Brain pericyte (primary cell): ENCODE measurements at places on chromosomes 7 and 10.

- DNase-seq: no peak
Observed at GRCh38 chr10:130202984-130203621, 66.9 kb downstream of the GLRX3 start.

DNA sequence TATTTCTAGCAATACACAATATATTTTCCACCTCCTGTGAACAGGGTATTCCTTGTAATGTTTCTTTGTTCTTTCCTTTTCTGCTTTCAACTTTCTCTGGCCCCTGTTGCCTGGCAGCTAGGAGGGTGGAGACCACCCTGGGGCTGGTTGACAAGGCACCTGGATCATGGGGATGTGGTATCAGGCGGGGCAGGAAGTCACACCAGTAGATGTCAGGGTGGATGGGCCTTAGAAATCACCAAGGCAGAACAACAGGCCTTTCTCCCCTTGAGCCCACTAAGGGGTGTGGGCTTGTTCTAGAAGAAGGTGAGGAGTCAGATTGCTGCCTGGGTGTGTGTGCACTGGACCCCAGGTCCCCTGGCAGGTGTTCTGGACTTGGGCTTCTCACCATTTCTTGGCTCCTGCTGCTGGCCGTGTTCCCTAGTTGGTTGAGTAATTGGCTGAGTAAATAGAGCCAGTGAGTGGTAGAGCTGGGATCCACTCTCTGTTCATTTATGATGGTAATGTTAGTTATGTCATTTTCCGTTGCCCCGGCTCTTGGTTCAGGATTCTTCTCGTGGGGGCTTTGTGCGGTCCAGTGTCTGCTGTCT, 24.9 kb downstream of the ZNF783 start:
- no peak for DNase-seq

DNA sequence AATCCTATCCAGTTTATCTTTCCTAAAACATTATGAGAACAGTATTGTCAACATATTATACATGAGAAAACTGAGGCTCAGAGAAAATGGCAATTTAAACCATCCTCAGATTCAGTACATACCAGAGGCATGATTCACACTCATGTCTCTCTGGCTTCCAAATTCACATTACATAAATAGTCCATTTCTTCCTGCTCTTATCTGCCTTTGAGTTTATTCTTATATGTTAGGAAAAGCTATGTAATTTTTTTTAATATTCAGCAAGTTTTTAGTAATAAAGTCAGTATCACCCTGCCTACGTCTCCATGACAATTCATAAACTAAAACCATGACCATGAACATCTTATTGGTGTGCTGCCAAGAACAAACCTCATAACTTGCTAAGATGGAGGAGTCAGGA, 1260.2 kb upstream of the SORCS1 start:
- DNase-seq: no peak

DNA sequence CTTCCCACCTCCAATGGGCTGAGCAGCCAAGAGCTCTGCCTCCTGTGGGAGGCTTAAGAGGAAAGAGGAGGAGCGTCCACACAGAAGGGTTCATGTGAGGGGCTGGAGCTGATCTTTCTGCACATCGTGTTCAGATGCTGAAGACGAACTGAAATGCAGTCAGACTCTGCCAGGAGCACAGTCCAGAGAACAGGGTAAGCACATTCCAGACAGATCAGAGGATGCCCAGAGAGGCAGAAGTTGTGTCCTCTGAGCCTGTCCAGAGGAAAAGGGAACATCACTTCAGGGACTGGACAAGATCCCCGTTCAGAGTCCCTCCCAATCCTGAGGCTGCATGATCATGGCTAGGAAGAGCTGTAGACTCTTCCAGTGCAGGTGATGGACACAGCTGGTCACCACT, 72.9 kb downstream of the ITIH5 start:
- DNase-seq: no peak

DNA sequence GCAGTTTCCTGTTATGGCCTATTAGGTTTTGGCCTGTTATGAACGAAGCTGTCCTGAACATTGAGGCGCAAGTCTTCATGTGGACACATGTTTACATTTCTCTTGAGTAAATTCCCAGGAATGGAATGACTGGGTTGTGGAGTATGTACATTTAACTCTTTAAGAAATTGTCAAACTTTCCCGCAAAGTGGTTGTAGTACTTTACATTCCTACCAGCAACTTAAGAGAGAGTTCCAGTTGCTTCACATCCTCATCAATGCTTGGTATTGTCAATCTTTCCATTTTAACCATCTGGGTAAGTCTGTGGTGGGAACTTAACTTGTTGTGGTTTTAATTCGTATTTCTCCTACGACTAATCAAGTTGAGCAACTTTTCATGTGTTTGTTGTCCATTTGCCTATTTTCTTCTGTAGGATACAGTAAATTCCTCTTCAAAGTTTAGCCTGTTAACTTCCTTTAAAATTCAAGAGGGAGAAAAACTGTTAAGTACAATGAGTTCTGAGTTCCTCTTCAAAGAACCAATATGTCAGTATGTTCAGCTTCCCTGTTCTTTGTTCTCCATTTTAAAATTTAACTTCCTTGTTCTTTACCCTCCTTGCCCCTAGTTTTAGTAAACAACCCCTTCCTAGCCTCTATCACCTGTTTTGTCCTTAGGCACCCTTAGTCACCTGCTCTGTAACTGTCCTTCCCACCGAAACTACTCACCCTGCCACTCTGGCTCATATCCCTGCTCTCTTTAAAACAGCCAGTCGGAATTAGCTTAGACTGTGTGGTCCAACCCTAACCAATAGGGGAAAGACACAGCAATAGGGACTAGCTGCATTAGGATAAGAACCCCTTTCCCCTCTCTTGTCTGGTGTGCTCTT, 74.0 kb downstream of the FAM241B start:
- DNase-seq: peak; percentile 57

DNA sequence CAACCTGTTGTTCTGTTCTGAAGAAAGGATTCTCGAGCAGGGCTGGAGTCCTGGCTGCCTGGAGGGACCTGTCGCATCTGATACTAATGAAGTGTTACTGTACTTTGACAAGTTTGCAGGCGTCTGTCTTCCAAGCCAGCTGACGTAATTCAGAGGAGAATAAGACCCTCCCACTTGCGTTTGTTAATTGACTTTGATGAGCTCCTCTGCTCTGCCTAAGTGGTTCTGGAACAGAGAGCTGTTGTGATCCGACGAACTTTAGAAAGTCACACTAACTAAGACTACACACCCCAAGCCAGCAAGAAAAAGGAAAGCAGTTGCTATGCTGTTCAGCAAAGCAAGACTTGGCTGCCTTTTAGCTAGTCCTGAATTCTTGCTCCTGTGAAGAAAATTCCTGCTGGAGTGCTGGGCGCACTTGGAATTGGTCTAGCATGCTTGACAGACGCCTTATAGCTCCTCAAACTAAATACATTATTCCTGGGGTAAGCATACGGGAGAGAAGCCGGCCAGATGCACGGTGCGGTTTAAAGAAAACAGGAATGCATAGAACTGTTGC, 200.3 kb downstream of the CACNB2 start:
- DNase-seq: no peak

- DNase-seq: no peak
Observed at GRCh38 chr10:5959581-5960069, 17.7 kb downstream of the IL15RA start.

- no peak for DNase-seq
Observed at GRCh38 chr10:6204063-6204340, 1.3 kb downstream of the PFKFB3 start.

- no peak for DNase-seq
Observed at GRCh38 chr10:14407567-14407966, 76.8 kb upstream of the FRMD4A start.

DNA sequence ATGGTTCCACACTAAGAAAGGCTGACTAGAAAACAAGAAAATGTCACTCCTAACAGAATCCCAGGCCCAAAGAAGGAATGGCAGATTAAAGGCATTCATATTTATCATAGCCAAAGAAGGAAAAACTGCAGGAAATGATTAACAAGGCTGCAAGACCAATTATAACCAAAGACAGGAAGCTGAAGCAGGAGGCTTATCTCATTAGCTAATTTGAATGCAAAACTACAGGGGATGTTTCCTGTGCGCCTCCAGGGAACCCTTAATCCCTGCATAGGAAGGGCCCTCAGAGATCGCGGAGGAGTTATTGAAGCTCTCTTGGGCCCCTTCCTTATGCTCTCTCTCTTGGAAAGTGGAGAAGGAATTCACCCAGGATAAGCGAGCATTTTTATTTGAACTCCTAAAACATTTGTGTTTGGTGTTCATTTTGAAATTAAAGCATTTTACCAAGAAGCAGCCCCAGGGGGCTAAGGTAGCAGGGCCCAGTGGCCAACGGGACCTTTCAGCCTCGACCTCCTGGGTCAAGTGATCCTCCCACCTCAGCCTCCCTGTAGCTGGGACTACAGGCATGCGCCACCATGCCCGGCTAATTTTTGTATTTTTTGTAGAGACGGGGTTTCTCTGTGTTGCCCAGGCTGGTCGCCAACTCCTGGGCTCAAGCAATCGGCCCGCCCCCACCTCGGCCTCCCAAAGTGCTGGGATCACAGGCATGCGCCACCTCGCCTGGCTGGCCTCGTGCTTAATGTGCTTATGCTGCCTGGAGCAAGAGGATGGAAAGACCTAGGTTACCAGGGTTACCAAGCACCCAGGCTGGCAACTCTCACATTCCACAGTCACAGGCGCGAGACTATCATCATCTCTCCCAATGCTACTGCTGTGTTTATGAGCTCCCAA, 24.1 kb upstream of the PROSER2 start:
- no peak for DNase-seq

DNA sequence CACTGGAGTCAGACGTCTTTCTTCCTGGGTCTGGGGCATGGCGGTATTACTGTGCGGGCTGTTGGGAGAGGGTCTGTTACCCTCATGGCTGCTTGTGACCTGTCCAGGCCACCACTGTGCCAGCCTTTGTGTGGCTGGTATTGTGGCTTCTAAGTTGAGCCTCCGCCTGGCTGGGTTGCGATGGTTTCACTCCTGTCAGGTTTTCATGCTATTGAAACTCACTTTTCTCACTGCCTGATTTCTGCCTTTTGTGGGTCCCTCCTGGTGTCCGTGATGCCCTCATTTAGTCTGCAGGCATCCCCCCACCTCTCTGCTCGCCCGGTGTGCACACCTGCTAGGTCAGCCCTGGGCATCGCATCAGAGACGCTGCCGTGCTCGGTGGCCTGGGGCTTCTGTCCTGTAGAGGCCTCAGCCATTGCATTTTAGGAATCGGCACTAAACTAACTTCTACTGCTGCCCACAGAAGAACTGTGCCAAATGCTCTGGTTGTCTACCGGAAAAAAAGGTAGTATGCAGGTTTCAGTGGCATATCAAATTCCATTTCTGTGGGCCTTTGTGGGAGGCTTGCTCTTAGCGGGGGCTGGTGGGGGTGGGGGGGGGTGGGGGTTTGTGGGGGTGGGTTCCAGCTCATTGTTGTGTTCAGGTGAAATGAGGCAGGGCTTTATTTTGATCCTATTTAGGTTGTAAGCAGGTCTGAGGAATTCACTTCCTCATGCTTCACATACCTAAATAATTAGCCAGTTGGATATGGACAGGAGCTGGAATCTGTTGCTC, 64.3 kb downstream of the MGMT start:
- DNase-seq: no peak

DNA sequence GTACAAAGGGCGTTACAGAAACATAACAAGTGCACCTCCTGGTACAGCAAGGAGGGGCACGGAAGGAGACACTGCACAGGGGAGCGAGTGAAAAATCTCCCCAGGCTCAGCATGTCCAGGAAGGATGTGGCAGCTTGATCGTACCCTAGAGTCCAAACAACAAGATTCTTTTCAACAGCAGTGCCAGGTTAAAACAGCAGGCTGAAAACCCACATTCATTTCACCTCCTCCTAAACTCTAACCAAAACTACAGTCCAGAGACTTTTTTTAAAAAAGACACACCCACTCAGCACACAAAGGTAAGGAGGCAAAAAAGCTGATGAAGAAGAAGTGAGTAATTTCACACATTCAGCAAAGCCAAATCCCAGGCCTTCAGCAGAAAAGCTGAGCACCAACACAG, 138.8 kb downstream of the SFMBT2 start:
- DNase-seq: no peak

GRCh38 chr7:106848851-106849442, 16.1 kb upstream of the PIK3CG start:
- DNase-seq: no peak

- DNase-seq: no peak
Observed at GRCh38 chr7:107833684-107834106, 30.7 kb upstream of the SLC26A3 start.

DNA sequence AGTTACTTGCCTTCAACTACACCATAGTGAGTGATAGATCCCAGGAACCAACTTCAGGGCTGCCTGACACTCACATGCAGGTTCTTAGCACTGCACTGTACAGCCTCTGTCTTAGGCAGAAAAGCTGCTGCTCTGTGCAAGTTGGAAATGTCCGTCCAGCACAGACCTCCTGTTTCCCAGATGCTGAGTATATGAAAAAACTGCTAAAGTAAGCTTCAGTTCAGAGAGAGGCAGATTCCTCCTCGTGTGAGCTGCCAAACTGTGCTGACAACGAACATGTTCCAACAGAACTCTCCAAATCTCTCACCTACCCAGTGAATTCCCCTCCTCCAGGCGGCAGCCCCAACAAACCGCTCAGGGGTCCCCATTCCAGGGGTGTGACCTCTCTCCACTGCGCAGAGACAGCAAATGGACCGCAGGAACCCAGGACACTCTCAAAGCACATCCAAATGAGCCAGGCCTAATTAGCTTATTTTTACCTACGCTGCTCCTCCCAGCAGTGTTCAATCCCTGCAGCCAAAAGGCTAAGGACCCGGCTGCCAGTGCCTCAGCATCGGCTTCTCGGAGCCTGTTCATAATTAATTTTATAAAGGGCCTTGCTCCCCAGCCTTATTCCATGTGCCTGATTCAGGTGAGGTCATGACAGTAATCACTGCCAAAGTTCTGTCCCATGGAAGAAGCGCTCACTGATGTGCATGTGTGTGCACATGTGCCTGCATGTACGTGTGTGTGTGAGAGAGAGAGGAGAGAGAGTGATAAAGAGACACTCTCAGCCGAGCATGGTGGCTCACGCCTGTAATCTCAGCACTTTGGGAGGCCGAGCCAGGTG, 159.5 kb upstream of the AUTS2 start:
- no peak for DNase-seq

GRCh38 chr10:43411536-43411935, 2.5 kb upstream of the HNRNPF start:
- DNase-seq: no peak

DNA sequence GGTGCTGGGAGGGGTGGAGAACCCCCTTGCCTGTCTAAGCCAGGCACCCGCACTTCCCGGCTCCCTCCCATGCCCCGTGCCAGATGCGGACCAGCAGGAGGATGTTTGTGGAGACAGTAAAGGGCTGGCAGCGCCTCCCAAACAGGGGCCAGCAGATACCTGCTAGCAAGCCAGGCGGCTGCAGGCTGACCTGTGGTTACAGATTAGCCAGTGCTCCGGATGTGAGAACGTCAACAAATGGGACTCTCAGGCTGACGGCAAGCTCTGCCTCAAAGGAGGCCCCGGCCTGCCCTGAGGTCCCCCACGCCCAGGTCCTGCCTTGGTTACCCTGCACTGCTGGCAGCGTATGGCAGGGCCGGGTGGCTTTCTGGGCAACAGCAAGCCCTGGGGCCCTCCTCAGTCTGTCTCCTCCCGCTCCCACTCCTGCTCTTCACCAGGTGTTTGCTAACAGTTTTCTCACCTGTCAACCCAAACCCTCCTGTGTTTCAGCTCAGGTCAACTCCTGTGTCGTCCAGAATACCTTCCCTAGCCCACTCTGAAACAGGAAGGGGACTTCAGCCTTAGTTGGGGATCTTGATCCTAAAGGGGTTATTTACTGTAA, 85.4 kb downstream of the NEURL1 start:
- DNase-seq: no peak
